ENCODE measurements at places on chromosomes 2 and 18.

DNA sequence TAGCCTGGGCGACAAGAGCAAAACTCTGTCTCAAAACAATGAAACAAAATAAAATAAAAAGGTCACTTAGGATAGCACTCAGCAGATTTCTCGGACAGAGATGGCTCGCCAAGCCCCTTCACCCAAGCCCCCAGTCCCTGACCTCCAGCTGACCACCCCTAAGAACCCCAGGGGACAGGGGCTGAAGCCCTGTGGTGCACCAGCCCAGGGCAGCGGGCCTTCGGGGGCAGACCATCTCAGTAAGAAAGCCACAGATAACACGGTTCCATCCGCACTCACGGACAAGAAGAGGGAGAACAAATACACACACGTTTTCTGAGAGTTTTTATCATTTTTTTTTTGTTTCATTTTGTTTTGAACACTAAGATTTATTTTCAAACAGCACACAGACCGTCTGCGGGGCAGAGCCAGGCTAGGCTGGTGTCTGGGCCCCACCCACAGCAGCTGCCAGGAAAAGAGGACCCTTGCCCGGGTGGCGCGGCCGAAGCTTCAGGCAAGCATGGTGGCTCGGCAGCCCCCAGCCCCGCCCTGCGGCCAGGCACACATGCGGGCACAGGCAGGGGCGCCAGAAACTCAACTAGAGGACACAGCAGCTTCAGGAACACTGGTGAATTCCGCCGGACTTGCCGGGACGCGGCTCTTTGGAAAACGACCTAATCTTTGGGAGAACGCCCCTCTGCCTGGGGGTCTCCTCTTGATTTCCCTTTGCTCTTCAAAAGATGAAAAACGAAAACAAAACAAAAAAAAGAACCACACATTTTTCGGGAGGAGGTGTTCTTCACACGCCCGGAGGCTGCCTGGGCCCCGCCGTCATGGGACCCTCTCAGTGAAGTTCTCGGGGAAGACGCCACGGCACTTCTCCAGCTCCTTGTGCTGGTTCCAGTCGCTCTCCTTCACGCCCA, 59.0 kb downstream of the BIN1 start:
- DNase-seq = no peak

GRCh38 chr2:12061286-12062052, 315.0 kb downstream of the LPIN1 start:
- DNase-seq = no peak

- DNase-seq = no peak
Observed at GRCh38 chr18:59744271-59744721, 47.1 kb upstream of the CCBE1 start.

DNA sequence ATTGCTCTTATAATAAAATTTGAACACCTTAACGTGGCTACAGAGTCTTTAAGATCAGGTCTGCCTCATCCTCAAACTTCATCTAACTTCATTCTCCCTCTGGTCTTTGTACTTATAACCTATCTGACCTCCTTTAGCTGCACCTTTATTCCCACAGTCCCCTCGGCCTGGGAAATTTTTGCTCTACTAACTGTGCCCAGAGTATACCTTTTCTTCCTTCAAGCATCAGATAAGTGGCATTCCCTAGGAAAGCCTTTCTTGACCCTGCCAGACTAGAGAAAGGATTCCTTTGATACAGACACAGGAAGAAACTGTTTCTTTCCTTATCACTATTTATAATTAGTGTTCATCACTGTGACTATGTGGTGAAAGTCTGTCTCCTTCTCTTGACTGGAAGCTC, 79.2 kb upstream of the RPRM start:
- DNase-seq = no peak

- DNase-seq = no peak
Observed at GRCh38 chr2:222320436-222321395, 21.9 kb upstream of the PAX3 start.

DNA sequence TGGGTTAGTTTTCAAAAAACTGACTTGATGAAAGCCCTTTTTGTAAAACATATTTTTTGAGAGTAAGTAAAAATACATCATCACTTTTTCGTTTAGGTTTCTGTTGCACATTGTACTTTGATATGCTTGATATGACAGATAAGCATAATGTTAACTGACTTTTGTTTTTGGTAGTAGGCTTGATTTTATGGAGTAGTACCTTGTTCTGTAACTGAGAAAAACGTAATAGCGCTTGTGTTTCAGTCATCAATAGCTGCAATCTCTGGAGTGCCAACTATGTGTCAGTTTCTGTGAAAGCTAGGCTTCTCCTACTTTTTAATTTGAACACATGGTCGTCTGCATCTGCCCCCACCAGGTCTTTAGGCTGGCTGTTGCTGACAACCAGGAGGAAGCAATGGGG, 1.3 kb downstream of the LCLAT1 start:
- no peak for DNase-seq

Measured in NCI-H1930 (cell line).